ENCODE measurements at places on chromosomes 7 and 10.
A peak's percentile ranks its signal among the peaks of the same experiment; 100 is the strongest.

DNA sequence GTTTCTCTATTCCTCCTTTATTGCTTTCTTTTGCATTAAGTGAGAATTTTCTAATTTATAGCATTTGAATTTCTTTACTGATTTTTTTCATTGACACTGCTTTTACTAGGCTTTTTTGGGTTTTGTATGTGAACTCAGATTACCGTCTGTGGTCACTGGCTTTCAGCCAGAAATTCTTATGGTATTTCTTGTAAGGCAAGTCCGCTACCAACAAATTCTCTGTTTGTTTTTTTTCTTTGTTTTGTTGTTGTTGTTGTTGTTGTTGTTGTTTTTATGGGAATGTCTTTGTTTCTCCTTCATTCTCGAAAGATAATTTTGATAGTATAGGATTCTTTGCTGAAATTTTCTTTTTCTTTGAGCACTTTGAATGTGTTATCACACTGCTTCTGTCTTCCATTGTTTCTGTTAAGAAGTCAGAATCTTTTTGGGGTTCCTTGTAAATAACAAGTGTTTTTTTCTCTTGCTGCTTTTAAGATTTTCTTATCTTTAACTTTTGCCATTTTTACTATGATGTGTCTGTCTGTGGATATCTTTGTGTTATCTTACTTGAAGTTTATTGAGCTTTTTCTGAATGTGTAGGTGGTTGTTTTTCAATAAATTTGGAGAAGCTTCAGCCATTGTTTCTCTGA, 7.2 kb downstream of the NET1 start:
- DNase-seq = no peak

DNA sequence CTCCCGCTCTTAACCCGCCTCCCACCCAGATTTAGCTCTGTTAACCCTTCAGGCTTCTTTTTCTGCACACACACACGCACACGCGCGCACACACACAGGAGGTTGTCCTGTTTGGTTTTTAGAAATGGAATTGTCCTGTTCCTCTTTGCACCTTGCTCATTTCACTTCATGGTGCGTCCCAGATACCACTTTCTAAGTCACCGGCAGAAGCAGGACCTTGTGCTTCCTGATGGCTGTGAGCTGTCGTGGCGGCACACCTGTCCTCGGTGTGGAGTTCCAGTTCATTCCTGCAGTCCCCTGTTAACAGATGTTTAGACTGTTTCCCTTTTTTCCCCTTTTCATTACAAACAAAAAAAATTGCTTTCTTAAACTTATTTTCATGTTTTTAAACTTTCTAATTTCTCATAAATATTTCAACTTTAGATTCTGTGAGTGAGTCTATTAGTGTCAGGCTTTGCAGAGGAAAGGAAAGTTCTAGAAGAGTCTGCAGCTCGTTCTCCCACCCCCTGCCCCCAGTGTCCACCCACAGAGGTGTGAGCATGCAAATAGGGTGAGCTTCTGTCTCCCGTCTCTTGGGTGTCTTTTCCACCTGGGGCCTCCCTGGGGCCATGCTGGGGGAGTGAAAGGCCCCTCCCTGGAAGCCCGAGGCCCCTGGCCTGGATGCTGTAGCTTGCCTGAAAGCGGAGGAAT, 85.5 kb downstream of the LHPP start:
- no peak for DNase-seq

- no peak for DNase-seq
These were observed 180.0 kb downstream of the TNS3 start for GRCh38 chr7:47401611-47402570.

- peak; percentile 49 for DNase-seq
These were observed 13.6 kb downstream of the TSPAN15 start for GRCh38 chr10:69464801-69465401.

DNA sequence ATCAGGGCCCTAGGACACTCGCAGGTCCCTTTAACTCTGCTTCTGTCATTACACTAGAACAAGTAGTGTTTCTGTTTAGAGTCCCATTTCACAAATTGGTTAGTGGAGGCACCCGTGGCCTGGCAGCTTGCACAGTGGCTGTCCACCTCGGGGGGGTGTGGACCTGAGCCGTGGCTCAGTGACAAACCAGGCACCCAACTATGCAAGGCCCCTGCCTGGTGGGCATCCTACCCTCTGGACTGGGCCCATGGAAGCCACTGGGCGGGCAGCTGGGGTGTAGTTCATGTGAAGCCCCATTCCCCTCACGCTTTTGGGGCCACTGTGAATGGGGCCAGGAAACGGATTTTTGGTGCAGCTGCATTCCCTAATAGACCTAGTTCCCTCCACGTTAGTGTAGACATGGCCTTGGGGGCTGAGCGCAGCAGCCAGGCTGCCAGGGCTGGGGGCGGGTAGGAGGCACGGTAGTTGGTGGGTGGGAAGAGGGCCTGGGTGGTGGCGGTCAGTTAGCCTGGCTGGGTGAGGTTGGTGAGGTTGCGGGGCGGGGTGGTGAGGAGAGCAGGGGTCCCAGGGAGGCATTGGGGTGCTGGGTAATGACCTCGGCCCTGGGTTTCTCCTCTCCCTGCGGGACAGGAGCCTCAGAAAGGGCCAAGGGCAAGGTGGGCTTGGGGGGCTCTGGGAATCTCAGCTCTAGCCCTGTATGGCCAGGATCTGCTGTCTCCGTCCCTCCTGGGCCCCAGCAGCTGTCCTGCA, 18.7 kb downstream of the ZNF316 start:
- no peak for DNase-seq

DNA sequence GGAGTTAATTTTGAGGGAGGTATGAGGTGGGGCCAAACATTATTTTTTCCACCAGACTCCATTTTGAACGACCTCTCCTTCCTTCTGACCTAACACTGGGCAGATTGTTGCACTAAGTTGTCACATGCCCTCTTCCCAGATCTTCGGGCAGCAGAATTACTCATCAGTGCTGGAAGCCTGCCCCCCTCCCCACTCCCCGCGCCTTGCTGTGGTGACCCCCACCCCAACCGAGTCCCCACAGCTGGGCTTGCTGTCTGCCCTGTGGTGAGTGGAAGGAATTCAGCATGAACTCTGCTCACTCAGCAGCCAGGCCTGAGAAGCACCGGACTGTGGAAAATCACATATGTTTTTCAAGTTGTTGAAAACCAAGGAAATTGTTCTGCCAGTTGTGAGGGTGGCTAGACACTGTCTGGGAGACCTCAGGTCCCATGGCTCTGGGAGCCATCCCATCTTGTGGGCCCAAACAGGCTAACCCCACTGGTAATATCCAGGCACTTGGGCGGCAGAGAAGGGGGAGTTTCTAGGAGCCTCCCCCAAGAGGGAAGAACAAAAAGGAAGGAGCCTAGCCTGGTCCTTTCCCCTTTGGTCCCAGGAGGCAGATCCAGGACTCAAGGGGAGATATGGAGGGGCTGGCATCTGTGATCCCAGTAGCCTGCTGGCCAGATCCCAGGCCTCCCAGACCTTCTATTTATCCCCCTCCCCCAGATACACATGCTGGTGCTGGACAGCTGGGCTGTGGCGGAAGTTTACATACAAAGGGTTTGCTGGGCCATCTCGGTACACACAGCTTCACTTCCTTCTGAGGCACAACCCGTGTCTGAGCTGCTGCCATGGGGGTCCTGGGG, 3.5 kb upstream of the AEBP1 start:
- DNase-seq = no peak

DNA sequence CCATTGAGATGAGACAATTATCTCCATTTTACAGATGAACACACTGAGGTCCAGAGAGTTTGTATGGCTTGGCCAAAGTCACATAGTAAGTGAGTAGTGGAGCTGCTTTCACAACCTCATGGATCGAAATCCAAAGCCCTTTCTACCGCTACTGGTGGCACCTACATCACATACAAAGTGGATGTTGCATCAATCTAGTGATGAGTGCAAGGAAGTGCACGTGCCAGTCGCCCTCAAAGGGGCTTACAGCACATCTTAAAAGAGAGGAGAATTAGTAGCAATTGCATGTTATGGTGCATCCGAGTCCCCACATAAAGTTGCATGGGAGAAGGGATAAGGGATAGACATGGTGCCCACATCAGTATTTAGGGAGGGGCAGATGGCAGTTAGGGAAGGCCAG, 31.0 kb upstream of the GPR26 start:
- no peak for DNase-seq

DNA sequence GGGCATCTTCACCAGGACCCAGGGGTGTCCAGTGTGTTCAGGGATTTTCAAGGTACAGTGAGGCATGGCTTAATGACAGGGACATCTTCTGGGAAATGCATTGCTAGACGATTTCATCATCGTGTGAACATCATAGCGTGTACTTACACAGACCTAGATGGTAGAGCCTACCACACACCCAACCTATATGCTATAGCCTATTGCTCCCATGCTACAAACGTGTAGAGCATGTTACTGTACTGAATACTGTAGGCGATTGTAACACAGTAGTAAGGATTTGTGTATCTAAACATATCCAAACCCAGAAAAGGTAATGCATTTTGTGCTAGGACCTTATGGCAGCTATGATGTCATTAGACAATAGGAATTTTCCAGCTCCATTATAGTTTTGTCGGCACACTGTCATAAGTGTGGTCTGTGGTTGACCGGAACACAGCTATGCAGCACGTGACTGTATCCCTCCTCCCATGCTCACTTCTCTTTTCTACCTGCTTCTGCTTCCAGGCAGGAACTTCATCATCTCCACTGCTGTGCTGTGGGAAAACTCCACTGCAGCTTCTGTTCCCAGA, 416.2 kb upstream of the NFE2L3 start:
- DNase-seq = no peak

- no peak for DNase-seq
These were observed 468 bp upstream of the TRIM56 start for GRCh38 chr7:101084865-101085161.

Measured in putamen (tissue), 1 donor.